ENCODE measurements at places on chromosomes 16 and 17. TPM values are rescaled to one million over a fixed set of nuclear protein-coding genes. Genes with fewer than 3 reads are reported as not detected.

The STAT5A gene
- 1.4 TPM for total RNA-seq

The KRTAP9-2 gene
- total RNA-seq = not detected

DNA sequence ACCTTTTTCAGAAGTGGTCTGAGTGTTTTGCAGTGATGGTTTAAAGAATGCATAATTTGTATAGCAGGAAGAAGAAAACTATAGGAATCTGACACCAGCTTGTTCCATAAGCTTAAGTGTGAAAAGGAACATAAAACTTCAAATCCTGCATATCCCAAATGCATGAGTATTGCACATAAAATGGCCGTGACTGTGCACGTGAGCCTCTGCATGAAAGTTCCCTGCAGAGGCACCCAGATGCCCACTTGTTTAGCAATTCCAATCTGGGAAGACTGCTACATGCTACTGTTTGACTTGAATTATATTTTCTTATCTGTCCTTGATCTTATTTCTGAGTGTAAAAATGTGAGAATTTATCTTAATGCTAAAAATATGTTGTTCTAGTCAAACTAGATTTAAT is 21.5 kb downstream of the MARCHF10 start:
- no peak for DNase-seq

GRCh38 chr17:42682722-42683403 is 532 bp downstream of the CNTNAP1 start:
- peak; percentile 55 for DNase-seq

The CLDN7 gene
- total RNA-seq = 0.16 TPM

DNA sequence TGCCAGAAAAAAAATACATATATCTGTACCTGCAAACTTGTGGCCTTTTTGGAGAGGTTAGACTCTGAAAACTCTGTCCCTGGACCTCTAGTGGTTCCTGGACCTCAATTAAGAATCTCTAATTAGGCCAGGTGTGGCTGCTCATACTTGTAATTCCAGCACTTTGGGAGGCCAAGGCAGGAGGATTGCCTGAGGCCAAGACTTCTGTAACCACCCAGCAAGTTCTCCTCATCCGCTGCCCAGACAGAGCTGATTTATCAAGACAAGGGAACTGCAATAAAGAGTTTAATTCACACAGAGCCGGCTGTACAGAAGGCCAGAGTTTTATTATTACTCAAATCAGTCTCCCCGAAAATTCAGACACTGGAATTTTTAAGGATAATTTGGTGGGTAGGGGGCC is 4.2 kb downstream of the ASPA start:
- no peak for DNase-seq

The OR4D1 gene
- under 0.01 TPM for total RNA-seq

The EME1 gene
- 1.4 TPM for total RNA-seq

The CES4A gene
- 15.4 TPM for total RNA-seq

DNA sequence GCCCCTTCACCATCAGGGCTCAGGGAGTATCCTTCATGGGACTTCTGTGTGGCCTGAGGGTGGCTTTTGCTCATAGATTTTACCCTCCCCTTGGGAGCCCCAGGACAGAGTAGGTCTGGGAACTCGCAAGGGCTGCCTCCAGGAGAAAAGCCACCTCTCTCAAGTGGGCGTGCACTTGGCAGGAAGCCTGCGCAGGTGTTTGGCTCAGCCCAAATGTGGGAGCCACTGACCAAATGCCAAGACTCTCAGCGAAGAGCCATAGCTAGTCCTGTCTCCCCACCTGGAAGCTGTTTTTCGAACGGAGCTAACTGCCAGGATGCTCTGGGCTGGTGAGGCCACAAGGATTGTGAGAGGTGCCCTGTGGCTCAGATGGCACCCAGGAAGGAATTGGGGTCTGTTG is 2.0 kb upstream of the HSD17B2 start:
- DNase-seq = no peak

DNA sequence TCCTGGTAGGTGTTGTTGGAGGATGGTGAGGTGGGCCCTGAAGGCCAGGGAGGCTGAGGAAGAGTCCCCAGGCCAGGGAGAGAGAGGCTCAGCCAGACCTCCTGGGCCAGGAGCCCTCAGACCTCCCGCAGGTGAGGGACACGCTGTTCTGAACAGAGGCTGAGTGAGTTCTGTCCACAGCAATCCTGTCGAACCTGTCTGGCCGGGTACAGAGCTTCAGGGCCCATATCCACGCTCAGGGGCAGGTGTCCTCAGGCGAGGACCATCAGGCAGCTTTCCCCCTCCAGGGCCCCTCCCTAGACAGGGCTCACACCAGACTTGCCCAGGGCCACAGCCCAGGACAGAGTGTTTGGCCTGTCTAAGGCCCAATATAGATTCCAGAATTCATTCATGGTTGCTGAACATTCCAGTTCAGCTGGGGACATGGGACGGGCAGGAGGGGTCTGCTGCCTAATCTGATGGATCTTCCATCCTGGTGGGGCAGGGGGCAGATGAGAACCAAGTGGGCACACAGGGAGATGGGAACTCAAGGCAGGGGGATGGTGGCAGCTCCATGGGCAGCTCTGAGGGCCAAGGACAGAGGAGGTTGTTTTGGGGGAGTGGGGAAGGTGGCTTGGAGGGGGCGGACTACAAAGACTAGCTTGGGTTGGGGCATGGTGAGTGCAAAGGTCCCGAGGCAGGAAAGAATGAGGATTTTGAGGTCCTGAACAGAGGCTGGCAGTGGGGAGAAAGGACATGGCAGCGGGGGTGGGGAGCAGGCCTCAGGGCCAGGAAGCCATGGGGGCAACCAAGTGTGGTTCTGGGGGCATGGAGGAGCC is 23.4 kb upstream of the MPRIP start:
- no peak for DNase-seq

The CD300A gene
- 3.3 TPM for total RNA-seq

- no peak for DNase-seq
Measured at GRCh38 chr17:14672830-14673229, 371.9 kb downstream of the HS3ST3B1 start.

The TMC8 gene
- 0.94 TPM for total RNA-seq

- DNase-seq = no peak
Measured at GRCh38 chr16:66905633-66906539, 12.8 kb downstream of the CDH16 start.

GRCh38 chr16:51851111-51851510 is 695.8 kb downstream of the TOX3 start:
- no peak for DNase-seq

- no peak for DNase-seq
Measured at GRCh38 chr17:69093279-69093789, 32.6 kb upstream of the ABCA9 start.

DNA sequence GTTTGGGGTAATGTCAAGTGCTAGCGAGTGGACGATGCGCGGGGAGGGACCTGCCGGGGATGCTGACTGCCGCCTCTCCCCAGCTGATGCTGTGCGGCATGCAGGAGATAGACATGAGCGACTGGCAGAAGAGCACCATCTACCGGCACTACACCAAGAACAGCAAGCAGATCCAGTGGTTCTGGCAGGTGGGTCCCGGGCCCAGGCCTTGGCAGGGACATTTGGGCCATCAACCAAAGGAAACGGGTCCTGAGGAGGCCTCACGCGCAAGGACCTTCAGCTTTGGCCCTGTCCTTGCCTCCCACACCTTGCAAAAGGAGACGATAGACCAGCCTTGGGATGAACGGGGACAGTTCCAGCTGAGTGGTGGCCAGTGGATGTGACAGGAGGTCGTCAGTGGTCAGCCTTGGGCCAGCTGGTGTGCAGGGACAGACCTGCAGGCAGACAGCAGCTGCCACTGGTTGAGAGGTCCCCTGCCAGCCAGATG is 13.6 kb upstream of the CLEC18A start:
- peak; percentile 23 for DNase-seq

The CRHR1 gene
- total RNA-seq = 6.6 TPM

DNA sequence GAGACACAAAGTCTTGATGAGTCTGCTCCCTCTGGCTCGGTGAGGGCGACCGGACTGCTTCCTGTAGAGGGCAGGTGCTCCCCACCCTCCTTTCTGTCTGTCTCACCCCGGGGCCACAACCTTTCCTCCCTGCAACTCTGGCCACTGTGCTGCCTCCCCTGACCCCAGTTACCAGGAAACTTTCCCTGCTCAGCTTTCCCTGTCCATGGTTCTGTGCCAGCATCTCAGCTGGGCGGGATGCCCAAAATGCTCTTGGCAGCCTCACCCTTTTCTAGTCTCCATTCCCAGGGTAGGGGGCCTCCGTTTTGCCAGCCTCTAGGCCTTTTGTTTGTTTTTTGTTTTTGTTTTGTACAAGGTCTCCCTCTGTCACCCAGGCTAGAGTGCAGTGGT is 1.4 kb downstream of the PLD2 start:
- peak; percentile 26 for DNase-seq

The C17orf78 gene
- not detected for total RNA-seq

- no peak for DNase-seq
Measured at GRCh38 chr16:82302042-82302727, 132.2 kb upstream of the MPHOSPH6 start.

The ABCA9 gene
- total RNA-seq = 6.6 TPM

- no peak for DNase-seq
Measured at GRCh38 chr17:72087876-72088275, 32.9 kb upstream of the SOX9 start.

The USP6 gene
- 0.16 TPM for total RNA-seq

GRCh38 chr16:81443688-81444447 is 740 bp upstream of the CMIP start:
- no peak for DNase-seq

DNA sequence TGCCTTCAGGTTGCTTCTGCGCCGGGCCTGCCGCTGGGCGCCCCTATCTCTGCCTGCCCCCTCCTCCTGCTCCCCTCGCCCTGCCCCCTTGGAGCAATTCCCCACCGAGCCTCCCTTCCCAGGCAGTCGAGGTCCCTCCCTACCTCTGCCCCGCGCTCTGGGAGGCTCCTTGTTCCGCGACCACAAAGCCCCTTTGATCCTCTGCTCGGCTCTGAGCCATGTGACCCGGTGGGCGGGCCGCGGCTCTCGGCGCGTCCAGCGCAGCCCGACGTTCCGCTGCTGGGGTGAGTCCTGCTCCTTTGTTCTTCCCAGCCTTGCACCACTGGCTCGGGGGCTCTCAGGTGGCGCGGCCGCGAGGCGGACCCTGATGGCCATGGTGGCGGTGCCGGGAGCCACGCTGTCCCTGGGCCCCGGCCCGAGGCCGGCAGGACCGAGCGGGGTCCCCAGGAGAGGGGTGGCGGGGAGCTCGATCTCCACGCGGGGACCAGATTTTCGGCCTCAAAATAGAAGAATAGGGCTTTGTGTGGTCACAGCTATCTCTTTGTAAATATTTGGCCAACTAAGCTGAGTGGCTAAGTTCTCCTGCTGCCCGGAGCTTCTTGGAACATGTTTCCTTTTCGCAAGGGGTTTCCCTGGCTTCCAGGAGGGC is 310.6 kb downstream of the SEC14L1 start:
- peak; percentile 83 for DNase-seq

GRCh38 chr16:11576427-11577289 is 10.1 kb downstream of the LITAF start:
- DNase-seq = no peak

The PFN1 gene
- 53.0 TPM for total RNA-seq

- DNase-seq = no peak
Measured at GRCh38 chr16:67460168-67460567, 20.8 kb downstream of the ATP6V0D1 start.

GRCh38 chr16:86863609-86864008 is 285.3 kb downstream of the FOXL1 start:
- no peak for DNase-seq

The MT1B gene
- total RNA-seq = not detected

DNA sequence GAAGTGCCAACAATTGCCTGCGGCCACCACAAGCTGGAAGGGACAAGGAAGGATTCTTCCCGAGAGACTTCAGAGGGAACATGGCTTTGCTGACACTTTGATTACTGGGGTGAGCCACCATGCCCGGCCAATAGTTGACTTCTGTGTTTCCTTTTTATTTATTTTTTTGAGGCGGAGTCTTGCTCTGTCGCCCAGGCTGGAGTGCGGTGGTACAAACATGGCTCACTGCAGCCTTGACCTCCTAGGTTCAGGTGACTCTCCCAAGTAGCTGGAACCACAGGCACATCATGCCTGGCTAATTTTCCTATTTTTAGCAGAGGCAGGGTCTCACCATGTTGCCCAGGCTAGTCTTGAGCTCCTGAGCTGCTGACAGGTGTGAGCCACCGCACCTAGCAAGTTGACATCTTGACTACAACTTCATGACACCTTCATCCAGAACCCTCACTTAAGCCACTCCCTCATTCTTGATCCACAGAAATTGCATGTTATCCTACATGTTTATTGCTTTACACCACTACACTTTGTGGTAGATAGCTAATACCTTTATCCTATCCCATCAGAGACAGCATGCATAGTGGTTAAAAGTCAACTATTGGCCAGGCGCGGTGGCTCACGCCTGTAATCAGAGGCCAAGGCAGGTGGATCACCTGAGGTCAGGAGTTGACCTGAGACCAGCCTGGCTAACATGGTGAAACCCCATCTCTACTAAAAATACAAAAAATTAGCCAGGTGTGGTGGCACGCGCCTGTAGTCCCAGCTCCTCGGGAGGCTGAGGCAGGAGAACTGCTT is 16.1 kb upstream of the GPRC5C start:
- DNase-seq = no peak

The KRTAP4-5 gene
- not detected for total RNA-seq

DNA sequence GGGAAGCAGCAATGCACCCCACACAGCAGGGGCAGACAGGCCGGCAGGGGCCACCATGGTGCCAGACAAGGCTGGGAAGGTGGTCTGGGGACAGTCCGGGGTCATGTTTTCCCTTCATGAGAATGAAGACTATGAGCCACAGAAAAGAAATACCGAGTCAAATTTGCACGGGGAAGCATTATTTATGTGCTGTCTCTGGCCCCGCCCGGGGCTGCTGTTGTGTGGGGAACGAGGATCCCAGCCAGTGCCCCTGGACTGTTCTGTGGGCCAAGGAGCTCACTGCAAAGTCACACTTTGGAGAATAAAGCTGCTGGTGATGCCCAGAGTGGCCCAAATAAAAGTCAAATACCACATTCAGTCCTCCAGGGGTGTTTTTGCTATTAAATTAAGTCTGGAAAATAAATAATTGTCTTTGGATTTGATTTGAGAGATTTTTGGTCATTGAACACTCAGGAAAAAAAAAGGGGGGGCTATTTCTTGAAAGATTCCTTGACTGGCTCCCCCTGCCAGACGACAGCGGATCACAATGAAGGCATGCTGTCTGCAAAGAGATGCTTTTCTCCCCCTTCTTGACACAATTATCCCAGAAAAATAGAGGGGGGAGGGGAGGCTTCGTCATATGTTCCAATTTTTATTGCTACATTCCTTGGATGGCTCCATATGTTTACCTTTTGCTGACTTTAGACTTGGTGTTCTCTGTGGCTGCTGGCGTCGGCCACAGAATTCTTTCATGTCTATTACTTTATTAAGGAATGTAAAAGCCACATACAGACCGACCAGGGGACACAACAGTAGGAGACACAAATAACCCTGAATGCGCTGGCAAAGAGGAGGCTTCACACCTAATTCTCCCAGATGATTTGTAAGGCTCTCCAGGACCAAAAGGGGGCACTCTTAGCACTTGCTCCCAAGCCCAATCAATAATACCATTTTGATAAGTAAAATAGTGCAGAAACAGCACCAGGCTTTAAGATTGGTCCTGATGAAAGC is 27.1 kb upstream of the ANKFN1 start:
- no peak for DNase-seq

The KRTAP4-9 gene
- total RNA-seq = not detected

- DNase-seq = no peak
Measured at GRCh38 chr16:68943961-68944360, 100.6 kb downstream of the TANGO6 start.
